Bone marrow (tissue), 2 donors: ENCODE measurements at places on chromosomes 2 and 18.

GRCh38 chr2:37829202-37829601 is 95.9 kb upstream of the RMDN2 start:
- peak; percentile 67 for DNase-seq

DNA sequence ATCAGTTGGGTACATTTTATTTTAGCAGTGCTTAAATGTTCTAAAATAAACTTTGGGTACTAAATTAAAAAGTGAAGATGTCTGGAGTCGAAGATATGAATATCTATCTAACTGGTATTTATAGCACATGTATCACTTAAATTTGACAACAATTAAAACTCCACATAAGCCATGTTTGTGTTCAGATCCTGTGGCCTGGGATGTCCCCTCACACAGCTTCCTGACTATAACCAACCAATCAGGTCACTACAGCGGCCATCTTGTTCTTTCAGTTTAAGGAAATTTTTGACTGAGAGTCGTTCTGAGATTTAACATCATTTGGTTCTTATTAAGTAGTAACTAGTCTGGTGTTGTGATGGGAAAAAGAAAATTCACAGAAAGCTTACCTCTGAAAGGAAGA is 170.7 kb upstream of the NRP2 start:
- no peak for DNase-seq

- no peak for DNase-seq
These were observed 27.7 kb upstream of the AP1S3 start for GRCh38 chr2:223865124-223865523.

- no peak for DNase-seq
These were observed 36.7 kb upstream of the ST8SIA5 start for GRCh38 chr18:46793565-46793964.

GRCh38 chr2:43340945-43341356 is 114.5 kb upstream of the ZFP36L2 start:
- DNase-seq, result no peak

DNA sequence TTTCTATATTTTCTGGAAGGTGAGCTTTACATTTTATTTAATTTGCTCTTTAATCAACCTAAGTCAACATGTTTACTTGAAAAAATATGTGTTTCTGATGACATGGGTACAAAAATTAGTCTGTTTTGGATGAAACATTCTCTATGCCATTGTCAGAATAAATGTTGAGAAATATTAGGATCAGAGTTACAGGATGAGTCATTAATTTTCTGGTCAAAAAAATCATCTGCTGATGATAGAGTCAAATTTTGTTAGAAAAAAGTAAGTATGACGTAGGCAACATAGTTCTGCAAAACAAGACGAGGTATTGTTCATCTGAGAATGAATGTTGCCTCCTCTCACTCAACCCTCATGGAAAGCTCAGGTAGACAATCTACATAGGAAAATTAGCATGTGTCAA is 107.6 kb upstream of the CAVIN2 start:
- DNase-seq, result no peak

- DNase-seq, result peak; percentile 59
These were observed 879 bp upstream of the EPAS1 start for GRCh38 chr2:46296216-46296839.

DNA sequence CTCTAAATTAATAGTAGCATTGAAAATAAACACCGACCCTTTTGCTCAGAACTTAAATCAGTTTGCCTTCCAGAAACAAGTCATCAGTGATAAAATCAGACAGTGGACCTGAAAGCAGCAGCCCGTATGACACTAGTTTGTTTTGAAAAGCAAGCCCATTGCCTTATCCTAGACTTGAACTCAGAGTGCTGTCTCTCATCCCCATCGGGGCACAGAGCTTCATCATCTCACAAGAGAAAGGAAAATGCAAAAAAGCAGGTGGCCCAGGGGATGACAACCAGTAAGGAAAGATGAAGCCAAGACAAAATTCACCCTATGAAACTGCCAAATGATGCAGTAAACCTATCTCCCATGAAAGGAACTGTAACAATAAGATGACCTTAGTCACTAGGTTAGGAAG is 71.2 kb downstream of the CERKL start:
- no peak for DNase-seq

DNA sequence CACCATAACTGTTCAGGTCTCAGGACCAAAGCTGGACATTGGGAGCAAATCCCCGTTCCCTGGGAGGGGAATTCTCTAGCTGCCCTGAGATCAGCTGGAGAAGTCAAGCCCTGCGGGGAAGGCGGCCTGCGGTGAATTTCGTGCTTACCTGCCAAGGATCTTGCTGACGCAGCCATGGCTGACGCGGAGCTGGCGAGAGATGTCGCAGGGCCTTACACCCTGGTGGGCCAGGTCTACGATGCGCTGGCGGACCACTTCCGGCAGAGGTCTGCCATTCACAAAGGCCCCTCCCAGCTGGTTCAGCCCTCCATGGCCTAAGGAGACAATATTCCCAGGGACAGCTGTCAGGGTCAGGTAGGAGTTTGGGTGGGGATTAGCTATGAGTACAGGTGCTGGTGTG is 32.1 kb downstream of the PAX8 start:
- no peak for DNase-seq

- DNase-seq, result no peak
These were observed 24.8 kb downstream of the WDR75 start for GRCh38 chr2:189466046-189466445.

DNA sequence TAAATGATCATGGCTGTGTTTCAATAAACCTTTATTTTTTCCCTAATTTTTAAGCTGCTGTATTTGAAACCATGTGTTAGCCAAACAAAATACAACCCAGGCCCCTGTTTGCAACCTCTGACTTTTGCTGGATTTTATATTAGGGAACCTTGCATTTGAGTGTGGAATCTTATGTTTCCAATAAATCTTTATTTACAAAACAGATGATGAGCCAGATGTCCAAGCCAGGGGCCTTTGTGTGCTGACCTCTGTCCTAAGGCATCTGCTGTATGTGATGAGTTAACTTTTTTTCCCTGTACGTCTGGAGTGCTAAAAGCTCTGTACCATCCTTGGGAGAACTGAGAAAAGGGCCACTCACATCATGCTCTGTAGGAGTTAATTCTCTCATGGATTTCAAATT is 162.9 kb downstream of the TRIB2 start:
- no peak for DNase-seq

DNA sequence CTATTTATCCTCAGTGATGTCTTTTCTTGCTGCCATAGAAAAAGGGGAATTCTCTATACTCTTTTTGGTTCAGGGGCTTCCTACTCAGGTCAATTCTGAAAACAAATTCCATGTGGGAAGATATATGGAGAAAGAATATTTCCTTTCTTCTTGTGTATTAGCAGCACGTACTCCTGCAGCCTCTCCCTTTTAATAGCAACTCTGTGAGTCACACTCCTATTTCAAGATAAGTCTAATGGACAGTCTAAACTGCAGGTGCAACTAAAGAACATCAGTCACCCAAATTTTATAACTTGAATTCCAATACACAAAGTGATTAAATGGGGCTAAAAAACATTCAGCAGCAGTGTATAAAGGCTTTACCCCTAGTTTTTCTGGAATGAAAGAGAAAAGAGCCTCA is 942.2 kb downstream of the CNTNAP5 start:
- no peak for DNase-seq

DNA sequence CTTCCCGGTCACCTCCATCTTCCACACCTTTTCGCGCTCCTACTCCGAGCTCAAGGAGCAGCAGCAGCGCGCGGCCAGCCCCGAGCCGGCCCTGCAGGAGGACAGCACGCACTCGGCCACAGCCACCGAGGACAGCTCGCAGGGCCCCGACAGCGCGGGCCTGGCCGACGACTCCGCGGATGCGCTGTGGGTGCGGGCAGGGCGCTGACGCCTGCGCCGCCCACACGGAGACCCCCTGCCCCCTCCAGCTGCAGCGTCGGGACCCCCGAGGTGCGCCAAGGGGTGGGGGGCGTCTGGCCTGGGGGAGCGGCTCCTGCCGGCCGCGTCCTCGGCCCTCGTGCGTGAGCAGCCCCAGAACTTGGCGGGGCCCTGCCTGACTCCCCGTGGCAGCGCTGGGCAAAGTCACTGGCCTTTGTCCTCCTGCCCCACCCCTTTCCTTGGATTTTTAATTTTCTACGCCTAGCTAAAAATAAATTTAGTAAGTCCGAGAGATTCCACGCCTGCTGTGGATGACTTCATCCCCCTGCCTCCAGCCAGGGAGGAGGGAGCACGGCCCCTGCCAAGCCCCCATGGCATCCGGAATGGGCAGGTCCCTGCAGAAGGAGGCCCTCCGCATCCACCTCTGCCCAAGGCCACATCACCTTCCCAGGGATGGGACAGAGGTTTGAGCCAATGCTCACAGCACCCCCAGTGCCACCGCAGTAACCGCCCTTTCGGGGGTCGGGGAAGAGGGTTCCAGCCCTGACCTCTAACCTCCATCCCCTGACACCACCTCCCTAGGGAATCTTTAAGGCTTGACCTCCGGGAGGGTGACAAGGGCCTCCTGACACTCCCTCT is 51.6 kb downstream of the SLC66A2 start:
- DNase-seq, result no peak

- DNase-seq, result no peak
These were observed 51.6 kb downstream of the LDAH start for GRCh38 chr2:20771299-20771698.

GRCh38 chr2:19377717-19378116 is 19.3 kb upstream of the OSR1 start:
- DNase-seq, result no peak

DNA sequence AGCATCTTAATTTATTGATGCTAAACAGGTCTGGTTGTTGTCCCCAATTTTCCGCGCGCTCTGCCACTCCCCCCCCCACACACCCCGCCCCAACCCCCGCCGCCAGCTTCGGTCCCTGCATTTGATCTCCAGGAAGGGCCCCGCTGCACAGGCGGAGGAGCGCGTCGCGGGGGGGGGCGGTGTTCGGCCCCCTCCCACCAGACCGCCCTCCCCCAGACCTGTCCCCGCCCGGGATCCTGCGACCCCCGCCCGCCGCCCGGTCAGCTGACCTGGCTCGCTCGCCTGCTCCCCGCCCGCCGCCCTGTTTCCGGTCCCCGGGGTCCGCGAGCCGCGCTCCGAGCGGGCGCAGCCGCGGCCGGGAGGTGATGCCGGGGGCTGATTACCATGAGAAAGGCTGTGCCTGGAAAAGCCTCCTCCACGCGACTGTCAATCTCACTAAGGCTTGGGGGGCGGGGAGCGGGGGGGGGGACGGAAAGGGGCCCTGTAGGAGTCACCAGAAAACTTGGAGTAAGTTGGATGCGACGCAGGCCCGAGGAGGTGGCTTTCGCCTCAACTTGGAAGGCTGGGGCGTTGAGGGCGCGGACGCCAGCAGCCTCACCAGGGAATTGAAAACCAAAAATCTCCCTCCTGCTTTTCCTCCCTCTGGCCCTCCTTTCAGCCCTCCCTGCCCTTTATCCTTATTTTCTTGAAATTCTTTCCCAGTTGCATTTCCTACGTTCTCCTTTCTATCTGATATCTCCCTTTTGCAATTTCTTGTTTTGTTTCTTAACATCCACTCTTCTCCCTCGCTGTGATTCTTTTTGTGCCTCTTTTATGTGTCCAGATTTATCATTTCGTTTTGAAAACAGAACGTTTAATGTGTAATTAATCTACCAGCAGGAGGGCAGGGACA is 4.4 kb upstream of the ZEB2 start:
- peak; percentile 47 for DNase-seq

DNA sequence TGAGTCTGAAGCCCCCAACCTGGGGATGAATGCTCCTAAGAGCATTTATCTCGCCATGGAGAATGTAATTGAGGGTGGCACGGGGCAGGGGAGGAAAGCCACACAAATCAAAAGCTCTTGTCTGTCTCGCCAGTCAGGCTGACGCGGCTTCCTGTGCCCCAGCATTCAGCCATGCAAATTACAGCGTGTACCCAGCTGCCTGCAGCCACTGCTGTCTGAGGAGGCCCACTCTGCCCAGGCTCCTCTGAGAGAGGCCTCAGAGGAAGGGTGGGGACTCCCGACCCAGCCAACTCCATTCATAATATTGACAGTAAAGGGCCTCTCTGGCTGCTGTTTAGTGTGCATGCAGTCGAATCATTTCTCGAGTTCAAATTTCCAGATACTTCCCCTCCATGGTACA is 22.0 kb downstream of the SMAD7 start:
- peak; percentile 87 for DNase-seq

DNA sequence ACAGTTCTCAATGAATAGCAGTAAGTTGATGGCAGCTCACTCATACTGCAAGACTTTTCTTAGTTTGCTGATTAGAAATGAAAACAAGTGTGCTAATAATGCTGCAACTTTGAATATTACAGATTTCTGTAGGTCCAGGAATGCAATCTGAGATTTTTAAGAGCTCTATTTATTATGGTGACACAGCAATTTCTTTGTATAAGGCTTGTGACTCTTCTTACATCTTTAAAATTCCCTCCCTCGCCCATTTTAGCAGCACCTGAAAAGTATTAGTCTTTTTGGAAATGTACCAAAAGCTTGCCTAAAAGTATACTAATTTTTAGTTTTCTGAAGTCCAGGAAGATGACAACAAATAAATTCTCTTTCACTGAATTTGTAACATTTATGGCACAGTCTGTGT is 4.4 kb upstream of the HTR2B start:
- no peak for DNase-seq

GRCh38 chr2:109513749-109514588 is 99.8 kb downstream of the SEPTIN10 start:
- DNase-seq, result no peak

DNA sequence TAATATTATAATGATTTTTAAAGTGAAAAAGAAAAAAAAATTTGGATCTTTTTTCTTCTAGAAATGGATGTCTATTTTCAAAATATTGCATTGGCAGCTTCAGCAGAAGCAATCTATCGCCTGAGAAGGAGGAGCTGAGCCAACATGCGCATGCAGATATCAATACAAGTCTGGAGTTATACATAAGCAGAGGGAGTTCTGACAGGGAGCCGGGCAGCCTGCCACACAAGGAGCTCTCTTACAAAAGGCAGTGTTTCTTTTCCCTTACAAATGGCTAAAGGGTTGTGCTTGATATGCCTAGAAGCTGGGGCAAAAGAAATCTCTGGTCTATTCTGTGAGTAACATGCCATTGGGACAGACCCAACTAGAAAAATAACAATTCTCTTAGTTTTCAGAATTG is 291.9 kb upstream of the TRIB2 start:
- no peak for DNase-seq

GRCh38 chr2:2694746-2695145 is 363.7 kb upstream of the MYT1L start:
- DNase-seq, result no peak

DNA sequence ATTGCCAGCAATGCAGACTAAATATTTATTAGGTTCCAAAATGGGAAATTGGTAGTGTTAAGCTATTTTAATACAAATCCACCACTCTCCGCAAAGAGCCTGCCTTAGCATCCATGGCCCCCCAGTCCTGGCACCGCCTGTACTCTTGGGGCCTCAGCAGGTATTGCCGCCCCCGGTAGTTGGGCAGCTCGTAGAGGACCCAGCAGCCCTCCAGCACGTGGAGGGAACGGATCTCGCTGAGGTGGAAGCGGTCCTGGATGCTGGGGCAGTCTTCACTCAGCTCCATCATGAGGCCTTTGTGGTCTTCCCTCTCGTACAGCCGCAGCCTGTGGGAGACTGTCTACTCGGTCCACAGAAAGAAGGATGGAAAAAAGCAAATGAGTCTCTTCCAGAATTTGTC is 1.5 kb downstream of the CRYGC start:
- DNase-seq, result no peak
